ENCODE measurements at places on chromosomes 7 and 10. TPM values are rescaled to one million over a fixed set of nuclear protein-coding genes. Genes with fewer than 3 reads are reported as not detected.

GRCh38 chr7:134350709-134351108 lies 34.0 kb upstream of the SLC35B4 start:
- no peaks in the 10 kb centered on the region for H3K4me1 ChIP-seq
- H3K36me3 ChIP-seq: no peaks in the 10 kb centered on the region
- no peak overlapping the region for H3K4me3 ChIP-seq
- H3K27me3 ChIP-seq: no peaks in the 10 kb centered on the region

DNA sequence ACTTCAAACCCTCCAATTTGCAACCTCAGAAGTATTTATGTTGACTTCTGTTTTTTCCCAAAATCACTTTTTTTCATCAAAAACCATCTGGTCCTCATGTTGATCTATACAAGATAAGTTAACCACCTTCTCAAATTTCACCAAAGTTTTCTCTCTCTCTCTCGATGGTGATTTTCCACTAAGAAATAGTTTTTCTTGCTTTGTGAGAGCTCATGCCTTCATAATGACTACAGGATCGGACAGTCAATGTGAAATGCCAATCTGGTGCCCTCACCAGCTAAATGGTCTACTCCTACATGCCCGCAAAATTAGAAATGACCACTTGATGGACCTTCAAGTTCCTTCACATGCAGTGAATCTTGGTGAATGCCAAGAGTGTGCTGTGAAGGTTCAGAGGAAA lies 40.4 kb downstream of the CNNM1 start:
- H3K36me3 ChIP-seq: no peaks in the 10 kb centered on the region
- H3K4me3 ChIP-seq: no peak overlapping the region
- no peaks in the 10 kb centered on the region for H3K27me3 ChIP-seq
- H3K4me1 ChIP-seq: no peaks in the 10 kb centered on the region

GRCh38 chr7:28840592-28840995 lies 117.5 kb downstream of the TRIL start:
- no peaks in the 10 kb centered on the region for H3K4me1 ChIP-seq
- no peak for DNase-seq
- no peaks in the 10 kb centered on the region for H3K27me3 ChIP-seq
- no peak overlapping the region for H3K4me3 ChIP-seq

GRCh38 chr7:150842716-150843115 lies 9.6 kb upstream of the AOC1 start:
- H3K27me3 ChIP-seq: no peaks in the 10 kb centered on the region
- no peaks in the 10 kb centered on the region for H3K36me3 ChIP-seq
- no peak for DNase-seq

DNA sequence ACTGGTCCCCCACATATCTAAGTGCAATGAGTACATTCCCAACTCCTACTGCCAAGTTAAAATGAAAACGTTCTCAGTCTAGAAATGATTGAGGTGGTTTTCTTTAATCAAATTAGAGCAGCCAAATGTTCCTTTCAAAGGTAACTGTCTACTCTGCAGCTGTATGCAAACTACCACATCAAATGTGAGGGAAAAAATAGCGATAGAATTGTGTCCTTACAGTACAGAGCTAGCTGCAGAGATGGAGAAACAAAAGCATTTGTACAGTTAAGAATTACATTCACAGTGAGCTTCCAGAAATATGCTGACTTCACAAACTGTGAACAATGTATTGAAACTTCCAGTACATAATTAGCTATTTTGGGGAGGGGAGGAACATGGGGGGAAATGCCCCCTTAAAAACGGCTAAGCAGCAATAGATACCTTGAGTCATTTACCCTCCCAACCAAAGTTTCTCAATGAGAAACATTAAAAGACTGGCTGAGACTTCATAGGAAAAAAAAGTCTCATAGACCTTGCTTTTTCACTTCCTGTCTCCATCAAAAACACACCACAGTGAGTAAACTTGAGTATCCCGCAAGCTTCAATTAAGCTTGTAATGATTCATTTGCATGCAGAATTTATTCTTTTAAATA lies 22.9 kb downstream of the CDK6 start:
- DNase-seq: no peak
- H3K27ac ChIP-seq: no peak overlapping the region

GRCh38 chr10:62981096-62981495 lies 152.0 kb upstream of the NRBF2 start:
- no peaks in the 10 kb centered on the region for H3K4me1 ChIP-seq
- no peak for DNase-seq
- no peak overlapping the region for H3K27ac ChIP-seq
- H3K27me3 ChIP-seq: no peaks in the 10 kb centered on the region
- H3K36me3 ChIP-seq: no peaks in the 10 kb centered on the region

The PRPS1L1 gene
- total RNA-seq: not detected

The GNAT3 gene
- total RNA-seq: not detected
